Smooth muscle cell of the pulmonary artery (primary cell): ENCODE measurements at places on chromosomes 12 and 14. TPM values are rescaled to one million over a fixed set of nuclear protein-coding genes. Genes with fewer than 3 reads are reported as not detected.

AMN1 gene
- total RNA-seq: 14.9 and 16.2 TPM in 2 replicates

TNS2 gene
- total RNA-seq: 38.4 and 61.1 TPM in 2 replicates

CORO1C gene
- 269 and 290 TPM in 2 replicates for total RNA-seq

CBLN3 gene
- 3.5 and 4.2 TPM in 2 replicates for total RNA-seq

BCAT1 gene
- total RNA-seq: 186 and 363 TPM in 2 replicates

TSPAN11 gene
- total RNA-seq: 0.07 and 0.13 TPM in 2 replicates
